ENCODE measurements at places on chromosomes 11 and 22. TPM values are rescaled to one million over a fixed set of nuclear protein-coding genes. Genes with fewer than 3 reads are reported as not detected.

Gene HTR3A
- polyA plus RNA-seq = 2.9 TPM

Gene PRRG4
- polyA plus RNA-seq = 0.87 TPM

Gene ELMOD1
- not detected for polyA plus RNA-seq

Gene CHRNA10
- 0.85 TPM for polyA plus RNA-seq

Gene CHCHD10
- polyA plus RNA-seq = 167 TPM

Gene MMP1
- polyA plus RNA-seq = 1.00 TPM

Gene EFCAB6
- polyA plus RNA-seq = 0.14 TPM

Gene PSMA1
- 188 TPM for polyA plus RNA-seq

Gene KDELR3
- polyA plus RNA-seq = 3.1 TPM

Gene KRTAP5-11
- polyA plus RNA-seq = not detected

Gene USH1C
- not detected for polyA plus RNA-seq

Gene GRAMD1B
- polyA plus RNA-seq = 1.7 TPM

Gene RGL4
- polyA plus RNA-seq = 19.5 TPM

Gene IZUMO1R
- polyA plus RNA-seq = not detected

Gene GP1BB
- polyA plus RNA-seq = 4.8 TPM

Gene FAU
- polyA plus RNA-seq = 1,501 TPM

Gene UBASH3B
- polyA plus RNA-seq = 4.4 TPM

Gene TRIM6
- polyA plus RNA-seq = 2.7 TPM

Gene CCDC188
- polyA plus RNA-seq = 1.7 TPM

Gene LRRC32
- 29.4 TPM for polyA plus RNA-seq

Gene VSIG2
- polyA plus RNA-seq = 2.1 TPM

Gene MS4A8
- polyA plus RNA-seq = not detected

Gene OR52H1
- not detected for polyA plus RNA-seq

Gene RIMBP3B
- polyA plus RNA-seq = 0.44 TPM

Gene PAX6
- polyA plus RNA-seq = 0.02 TPM

Gene OR52I2
- polyA plus RNA-seq = not detected

Gene LIF
- polyA plus RNA-seq = 0.24 TPM

Gene MYOD1
- polyA plus RNA-seq = not detected

Gene CCDC89
- 0.21 TPM for polyA plus RNA-seq

Gene VPREB1
- polyA plus RNA-seq = 0.22 TPM

Gene TSGA10IP
- polyA plus RNA-seq = 0.24 TPM

Gene CCDC87
- polyA plus RNA-seq = 0.08 TPM

Gene CEND1
- not detected for polyA plus RNA-seq

Gene VSIG10L2
- polyA plus RNA-seq = 3.6 TPM

Gene SYT7
- 0.48 TPM for polyA plus RNA-seq
